ENCODE measurements at places on chromosomes 2 and 18. TPM values are rescaled to one million over a fixed set of nuclear protein-coding genes. Genes with fewer than 3 reads are reported as not detected.

GRCh38 chr2:120552800-120553481, 182.7 kb upstream of the GLI2 start:
- no peaks in the 10 kb centered on the region for H3K36me3 ChIP-seq
- H3K4me1 ChIP-seq, result peaks cover 30% of the 10 kb centered on the region
- DNase-seq, result peak; percentile 95
- H3K27me3 ChIP-seq, result no peaks in the 10 kb centered on the region
- H3K4me3 ChIP-seq, result no peak overlapping the region

DNA sequence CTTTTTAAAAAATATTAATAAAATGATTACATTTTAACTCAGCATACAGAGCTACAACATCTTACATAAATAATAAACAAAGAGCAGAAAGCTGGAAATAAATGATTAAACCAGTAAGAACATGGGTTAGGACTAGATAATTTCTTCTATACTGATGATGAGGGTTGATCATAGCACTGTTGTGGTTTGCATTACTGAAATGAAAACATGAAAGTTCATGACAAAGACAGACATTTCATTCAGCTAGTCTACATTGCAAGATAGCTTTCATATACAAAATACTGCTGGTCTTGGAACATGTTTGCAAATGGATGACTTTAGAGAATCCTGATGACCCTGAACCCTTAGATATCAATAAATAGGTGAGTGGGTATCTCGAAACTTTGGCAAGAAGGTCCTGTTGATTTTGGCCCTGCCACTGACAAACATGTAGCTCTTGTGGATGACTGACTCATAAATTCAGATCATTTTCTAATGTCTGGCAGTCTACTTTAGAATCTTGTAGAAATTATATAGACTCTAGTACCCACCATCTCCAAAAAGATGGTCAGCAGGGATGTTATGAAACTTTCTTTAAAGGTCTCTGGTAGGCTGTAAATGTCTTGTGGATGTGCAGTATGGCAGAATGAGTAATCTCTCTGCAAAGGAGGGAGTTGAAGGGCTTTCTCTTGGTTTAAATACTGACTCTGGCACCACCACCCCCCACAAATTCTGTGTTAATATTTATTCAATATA, 15.5 kb upstream of the CDC42EP3 start:
- no peaks in the 10 kb centered on the region for H3K36me3 ChIP-seq
- H3K4me3 ChIP-seq, result no peak overlapping the region
- no peaks in the 10 kb centered on the region for H3K27me3 ChIP-seq
- H3K27ac ChIP-seq, result no peak overlapping the region

RTP5 gene
- not detected for total RNA-seq

DNA sequence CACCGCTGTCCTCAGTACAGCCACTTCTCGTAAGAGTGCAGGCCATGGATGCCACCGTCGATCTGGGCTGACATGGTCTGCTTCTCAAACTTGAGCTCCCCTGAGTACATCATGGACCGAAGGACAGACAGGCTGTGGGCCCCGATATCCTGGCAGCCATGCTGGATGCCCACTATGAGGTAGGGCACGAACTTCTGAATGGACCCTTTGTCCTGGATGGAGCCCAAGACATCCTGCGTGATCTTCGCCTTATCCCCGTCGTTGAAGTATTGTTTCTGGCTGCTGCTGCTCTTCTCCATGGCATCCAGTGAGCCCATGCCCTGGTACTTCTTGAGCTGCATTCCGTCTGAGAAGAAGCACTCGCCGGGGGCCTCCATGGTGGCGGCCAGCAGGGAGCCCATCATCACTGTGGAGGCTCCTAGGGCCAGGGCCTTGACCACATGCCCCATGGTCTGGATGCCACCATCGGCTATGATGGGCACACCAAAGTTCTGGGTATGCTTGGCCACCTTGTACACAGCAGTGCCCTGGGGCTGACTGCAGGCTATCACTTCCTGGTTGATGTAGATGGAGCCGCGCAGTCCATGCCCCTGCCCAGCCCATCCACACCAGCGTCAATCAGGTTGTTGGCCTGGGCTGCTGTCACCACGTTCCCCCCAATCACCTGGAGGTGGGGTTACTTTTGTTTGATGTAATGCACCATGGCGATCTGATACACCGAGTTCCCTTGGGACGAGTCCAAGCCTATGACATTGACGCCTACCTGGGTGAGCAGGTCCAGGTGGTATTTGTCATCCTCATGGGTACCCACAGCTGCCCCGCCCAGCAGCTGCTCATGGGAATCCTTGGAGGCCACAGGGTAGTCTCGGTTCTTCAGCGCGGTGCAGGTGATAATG, 21.8 kb downstream of the CFLAR start:
- no peak for DNase-seq
- no peaks in the 10 kb centered on the region for H3K4me1 ChIP-seq
- peaks cover 40% of the 10 kb centered on the region for H3K36me3 ChIP-seq
- no peaks in the 10 kb centered on the region for H3K27me3 ChIP-seq
- no peak overlapping the region for H3K4me3 ChIP-seq

- H3K27me3 ChIP-seq, result no peaks in the 10 kb centered on the region
- DNase-seq, result no peak
- H3K4me1 ChIP-seq, result peaks cover 59% of the 10 kb centered on the region
- H3K36me3 ChIP-seq, result no peaks in the 10 kb centered on the region
Observed at GRCh38 chr18:58209326-58209725, 165.3 kb downstream of the NEDD4L start.

GRCh38 chr18:74590671-74591070, 7.0 kb upstream of the ZNF407 start:
- no peak for DNase-seq
- peaks cover 2% of the 10 kb centered on the region for H3K36me3 ChIP-seq
- H3K4me3 ChIP-seq, result no peak overlapping the region
- H3K4me1 ChIP-seq, result peaks cover 8% of the 10 kb centered on the region

DNA sequence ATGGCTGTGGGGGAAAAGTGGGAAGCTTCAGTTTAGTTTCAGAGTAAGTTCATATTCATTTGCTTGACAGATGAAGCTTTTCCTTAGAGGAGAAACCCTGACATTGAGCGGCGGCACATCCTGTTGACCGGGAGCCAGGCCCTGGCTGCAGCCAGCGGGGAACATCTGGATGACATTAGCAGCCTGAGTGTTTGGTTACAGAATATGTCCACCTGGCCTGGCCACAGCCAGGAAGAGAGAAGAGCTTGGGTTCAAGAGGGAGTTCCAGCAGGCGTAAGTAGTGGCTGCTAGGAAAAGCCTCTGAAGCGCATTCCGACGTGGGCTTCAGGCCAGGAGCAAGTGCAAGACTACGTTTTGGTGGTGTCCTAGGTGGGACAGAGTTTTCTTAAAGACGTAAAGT, 144.9 kb upstream of the MYCN start:
- H3K27me3 ChIP-seq, result no peaks in the 10 kb centered on the region
- no peaks in the 10 kb centered on the region for H3K4me1 ChIP-seq
- H3K4me3 ChIP-seq, result no peak overlapping the region
- no peaks in the 10 kb centered on the region for H3K36me3 ChIP-seq

- no peak for DNase-seq
- H3K4me1 ChIP-seq, result no peaks in the 10 kb centered on the region
- no peak overlapping the region for H3K4me3 ChIP-seq
- no peaks in the 10 kb centered on the region for H3K36me3 ChIP-seq
- peaks cover 3% of the 10 kb centered on the region for H3K27me3 ChIP-seq
- H3K27ac ChIP-seq, result peak overlapping the region; percentile 43
Observed at GRCh38 chr2:127658641-127659407, 12.9 kb downstream of the GPR17 start.

DNA sequence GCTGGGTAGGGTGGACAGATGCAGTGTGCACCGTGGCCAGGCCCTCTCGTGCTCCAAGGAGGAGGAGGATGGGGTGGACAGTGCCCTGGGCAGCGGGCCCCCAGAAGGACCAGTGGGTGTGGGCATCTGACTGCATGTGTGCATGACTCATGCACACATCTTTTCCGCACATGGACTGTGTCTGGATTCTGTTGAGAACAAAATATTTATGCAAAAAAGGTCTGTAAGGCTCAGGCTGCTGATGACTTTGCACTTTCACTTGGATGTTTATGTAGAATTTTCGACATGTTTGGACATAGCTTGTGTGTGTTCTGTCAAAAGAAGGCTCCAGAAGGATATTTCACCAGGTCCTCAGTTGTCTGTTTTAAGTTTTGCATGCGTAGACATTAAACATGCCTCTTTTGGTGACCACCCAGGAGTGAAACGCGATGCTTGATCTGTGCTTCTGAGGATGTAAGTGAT, 45.6 kb downstream of the MTCL1 start:
- H3K4me3 ChIP-seq, result no peak overlapping the region
- H3K27ac ChIP-seq, result no peak overlapping the region
- H3K36me3 ChIP-seq, result no peaks in the 10 kb centered on the region

GRCh38 chr2:215421859-215422461, 13.9 kb downstream of the FN1 start:
- DNase-seq, result no peak
- H3K36me3 ChIP-seq, result no peaks in the 10 kb centered on the region
- no peaks in the 10 kb centered on the region for H3K27me3 ChIP-seq

C2orf80 gene
- total RNA-seq, result not detected

Data from body of pancreas (tissue), 4 donors.